ENCODE measurements at places on chromosomes 5 and 9. TPM values are rescaled to one million over a fixed set of nuclear protein-coding genes. Genes with fewer than 3 reads are reported as not detected.

DNA sequence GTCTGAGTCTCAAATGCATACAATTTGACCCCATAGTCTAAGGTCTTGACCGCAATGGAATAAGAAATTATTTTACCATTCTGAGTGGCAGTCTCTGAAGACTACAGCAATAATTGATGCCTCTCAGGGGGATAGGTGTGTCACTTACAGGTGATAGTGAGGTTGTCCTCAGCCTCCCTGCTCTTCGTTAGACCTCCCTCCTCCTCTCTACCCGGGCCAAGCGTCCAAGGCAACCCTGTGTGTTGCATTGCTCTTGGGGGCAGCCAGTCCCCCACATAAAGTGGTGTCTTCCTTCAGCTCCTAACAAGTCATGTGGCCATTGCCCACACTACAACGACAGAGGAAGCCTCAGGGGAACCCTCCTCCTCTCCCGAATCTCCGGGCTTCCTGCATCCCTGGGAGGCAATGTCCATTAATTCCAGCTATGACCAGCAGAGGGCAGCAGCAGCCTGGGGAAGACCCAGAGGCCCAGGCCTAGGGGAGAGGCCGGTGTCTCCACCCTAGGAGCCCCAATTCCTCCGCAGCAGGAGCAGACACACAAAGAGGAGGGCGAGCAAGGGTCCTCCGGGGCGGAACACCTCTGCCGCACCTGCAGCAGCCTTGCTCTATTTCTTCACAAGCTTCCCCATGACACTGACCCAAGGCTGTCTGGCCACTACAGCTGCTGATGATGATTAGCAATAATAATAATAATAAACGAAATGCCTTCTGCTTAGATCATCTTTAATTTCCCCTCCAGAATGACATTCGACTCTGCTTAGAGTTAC is 134.8 kb downstream of the KCNIP1 start:
- ATAC-seq, result peak; percentile 96

DNA sequence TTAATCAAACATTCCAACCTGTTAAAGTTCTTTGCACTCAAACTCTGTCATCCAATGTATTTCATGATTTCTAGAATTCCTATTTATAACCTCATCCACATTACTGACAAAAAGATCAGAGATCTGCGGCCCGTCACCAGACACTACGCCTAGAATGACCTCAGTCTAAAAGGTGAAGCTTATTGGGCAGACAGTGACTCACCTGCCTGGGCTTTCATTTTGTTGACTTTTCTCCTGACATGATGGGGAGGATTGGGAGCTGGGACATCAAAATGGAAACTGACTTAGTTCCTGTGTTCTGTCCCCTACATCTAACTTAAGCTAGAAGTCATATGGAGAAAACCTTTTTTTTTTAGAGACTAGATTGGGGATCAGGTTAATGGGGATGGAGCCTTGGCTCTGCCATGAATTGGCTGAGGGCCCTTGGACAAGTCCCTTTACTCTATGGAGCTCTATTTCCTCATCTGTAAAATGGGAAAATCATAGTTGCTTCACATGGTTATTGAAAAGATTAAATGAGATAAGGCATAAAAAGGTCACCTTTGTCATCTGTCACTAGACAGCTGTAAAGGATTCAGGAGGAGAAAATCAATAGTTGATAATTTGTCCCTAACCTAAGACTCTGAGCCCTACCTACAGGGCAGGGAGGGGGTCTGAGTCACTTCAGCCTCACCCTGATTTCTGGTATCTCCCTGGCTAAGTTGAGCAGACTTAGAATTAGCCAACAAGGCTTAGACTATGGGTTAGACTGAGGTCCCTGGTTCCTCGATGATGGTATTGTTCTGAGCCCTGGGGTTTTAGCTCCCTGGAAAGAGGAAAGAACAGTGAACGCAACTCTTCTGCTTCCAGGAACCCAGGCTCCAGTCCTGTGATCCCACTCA is 224.8 kb upstream of the TBC1D2 start:
- peak; percentile 71 for ATAC-seq

GRCh38 chr5:60463179-60463868 is 236.6 kb downstream of the DEPDC1B start:
- peak; percentile 99 for ATAC-seq

- ATAC-seq, result no peak
Measured at GRCh38 chr5:173627860-173628392, 11.5 kb upstream of the BOD1 start.

Gene NR5A1
- total RNA-seq, result 0.41 TPM
